ENCODE measurements at places on chromosomes 5 and 9. TPM values are rescaled to one million over a fixed set of nuclear protein-coding genes. Genes with fewer than 3 reads are reported as not detected.

FAM221B gene
- not detected for total RNA-seq

IL3 gene
- total RNA-seq = not detected

GRCh38 chr9:38431116-38431515 lies 6.9 kb upstream of the IGFBPL1 start:
- H3K27ac ChIP-seq = no peak overlapping the region
- H3K36me3 ChIP-seq = no peaks in the 10 kb centered on the region
- no peaks in the 10 kb centered on the region for H3K4me1 ChIP-seq

- no peak for DNase-seq
- no peaks in the 10 kb centered on the region for H3K4me1 ChIP-seq
- no peaks in the 10 kb centered on the region for H3K36me3 ChIP-seq
- no peak overlapping the region for H3K27ac ChIP-seq
These were observed 8.9 kb downstream of the LARS1 start for GRCh38 chr5:146173597-146173996.

- H3K4me3 ChIP-seq = no peak overlapping the region
- no peaks in the 10 kb centered on the region for H3K27me3 ChIP-seq
- H3K36me3 ChIP-seq = no peaks in the 10 kb centered on the region
These were observed 356.2 kb downstream of the SEMA5A start for GRCh38 chr5:9189681-9190080.

- H3K27ac ChIP-seq = no peak overlapping the region
- DNase-seq = peak; percentile 81
These were observed 49.7 kb upstream of the NKD2 start for GRCh38 chr5:958701-959571.

DNA sequence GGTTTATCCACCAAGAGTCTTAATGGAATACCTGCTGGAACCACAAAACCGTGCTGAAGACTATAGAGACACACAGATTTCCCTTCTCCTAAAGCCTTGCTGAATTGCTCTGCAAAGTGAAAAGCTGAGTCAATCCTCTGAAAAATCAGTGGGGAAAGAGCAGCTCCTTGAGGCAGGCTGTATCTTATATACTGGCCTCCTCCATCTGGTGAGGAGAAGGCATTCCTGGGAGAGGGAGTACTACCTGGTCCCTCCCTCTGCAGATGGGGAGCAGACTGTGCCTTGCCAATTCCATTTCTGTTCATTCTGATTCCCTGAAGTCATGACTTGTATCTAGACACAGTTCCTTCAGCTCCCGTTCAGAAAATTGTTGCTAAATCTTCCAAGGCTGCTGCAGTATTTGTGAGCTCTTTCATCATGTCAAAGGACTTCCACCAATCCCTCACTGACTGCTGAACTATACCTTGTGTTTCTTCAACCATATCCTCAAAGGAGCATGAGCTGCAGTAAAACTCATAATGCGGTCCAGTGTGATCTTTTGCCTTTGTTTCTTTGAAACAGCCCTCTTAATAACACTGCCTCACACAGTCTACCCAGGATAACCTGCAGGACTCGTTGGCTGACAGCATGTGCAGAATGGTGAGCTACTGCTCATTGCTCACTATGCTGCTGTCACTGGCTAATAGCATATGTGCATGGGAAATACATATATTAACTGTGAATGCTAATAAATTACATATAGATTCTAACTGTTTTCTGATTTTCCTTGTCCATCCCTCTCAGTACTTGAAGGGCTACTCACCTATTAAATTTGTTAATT lies 84.5 kb downstream of the FOXD1 start:
- H3K4me3 ChIP-seq = no peak overlapping the region
- H3K27ac ChIP-seq = no peak overlapping the region
- no peaks in the 10 kb centered on the region for H3K27me3 ChIP-seq
- DNase-seq = no peak

DNA sequence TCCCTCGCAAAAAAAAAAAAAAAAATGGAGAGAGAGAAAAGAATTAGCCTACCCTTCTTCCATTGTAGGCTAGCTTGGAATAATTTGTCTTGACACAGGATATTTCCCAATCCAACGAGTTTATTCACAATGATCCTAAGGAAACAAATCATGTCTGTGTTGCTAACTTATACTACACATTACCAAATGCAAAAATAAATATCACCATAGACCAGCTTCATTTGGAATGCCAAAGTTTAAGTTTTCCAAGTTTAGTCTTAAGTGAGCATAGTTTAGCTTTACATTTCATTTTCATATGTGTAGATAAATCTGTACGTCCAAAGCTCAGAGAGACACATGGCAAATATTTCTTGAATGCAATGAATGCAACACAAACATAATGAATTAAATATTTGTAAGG lies 1106.2 kb upstream of the DMAC1 start:
- no peak overlapping the region for H3K4me3 ChIP-seq
- H3K27ac ChIP-seq = no peak overlapping the region
- no peaks in the 10 kb centered on the region for H3K36me3 ChIP-seq

DNA sequence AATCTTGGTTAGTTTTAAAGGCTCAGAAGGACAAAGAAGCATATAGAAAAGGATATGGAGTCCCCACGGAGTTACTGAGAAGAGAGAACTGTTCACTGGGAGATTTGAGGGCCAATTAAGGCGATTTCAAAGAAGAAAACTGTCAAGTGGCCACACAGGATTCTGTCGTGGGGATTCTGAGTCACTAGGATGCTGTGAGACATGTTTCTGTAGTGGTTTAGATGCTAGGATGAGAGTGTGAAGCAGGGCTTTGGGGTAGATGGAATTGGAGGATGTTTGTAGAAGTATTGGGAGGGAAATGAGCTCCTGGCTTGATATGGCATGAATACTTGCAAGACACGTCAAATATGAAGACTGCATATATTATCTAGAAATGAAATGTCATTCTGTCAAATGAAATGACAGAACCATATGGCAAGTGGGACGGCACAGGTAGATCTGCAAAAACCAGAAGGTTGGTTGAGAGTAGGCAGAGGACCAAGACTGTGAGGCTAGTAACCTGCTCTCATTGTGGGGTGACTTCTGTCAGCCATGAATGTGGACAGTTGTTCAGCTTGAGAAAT lies 136.3 kb upstream of the SPRY4 start:
- no peaks in the 10 kb centered on the region for H3K36me3 ChIP-seq
- H3K4me1 ChIP-seq = no peaks in the 10 kb centered on the region
- H3K27ac ChIP-seq = no peak overlapping the region
- no peaks in the 10 kb centered on the region for H3K27me3 ChIP-seq

DNA sequence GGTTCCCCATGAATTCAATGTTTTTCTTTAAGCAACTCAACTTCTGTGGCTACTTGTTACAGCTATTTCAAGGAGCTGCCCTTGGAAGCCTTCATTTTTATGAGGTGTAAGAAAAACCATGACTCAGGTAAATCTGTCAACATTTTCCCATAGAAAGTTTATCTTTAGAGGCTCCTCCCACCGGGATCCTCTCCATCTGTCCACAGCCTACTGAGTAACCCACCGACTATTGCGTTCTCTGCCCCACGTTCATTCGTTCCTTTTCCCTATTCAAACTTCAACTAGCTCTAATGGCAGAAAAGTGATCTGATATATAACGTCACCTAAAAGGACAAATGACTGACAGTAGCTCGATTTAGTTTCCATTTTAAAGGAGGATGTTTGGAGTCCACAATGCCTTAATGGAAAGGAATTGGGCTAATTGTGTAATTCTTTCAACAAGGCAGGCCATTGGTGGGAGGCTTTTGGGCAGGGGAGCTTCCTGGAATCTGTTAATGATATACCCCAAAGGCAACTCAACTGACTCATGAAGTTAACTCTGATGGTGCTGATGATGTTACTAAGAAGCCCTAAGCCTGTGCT lies 29.3 kb upstream of the NR3C1 start:
- DNase-seq = no peak
- no peak overlapping the region for H3K27ac ChIP-seq
- H3K27me3 ChIP-seq = no peaks in the 10 kb centered on the region
- no peak overlapping the region for H3K4me3 ChIP-seq
- H3K36me3 ChIP-seq = no peaks in the 10 kb centered on the region

GDNF gene
- 0.98 TPM for total RNA-seq

PCDHGB7 gene
- 14.2 TPM for total RNA-seq

DNA sequence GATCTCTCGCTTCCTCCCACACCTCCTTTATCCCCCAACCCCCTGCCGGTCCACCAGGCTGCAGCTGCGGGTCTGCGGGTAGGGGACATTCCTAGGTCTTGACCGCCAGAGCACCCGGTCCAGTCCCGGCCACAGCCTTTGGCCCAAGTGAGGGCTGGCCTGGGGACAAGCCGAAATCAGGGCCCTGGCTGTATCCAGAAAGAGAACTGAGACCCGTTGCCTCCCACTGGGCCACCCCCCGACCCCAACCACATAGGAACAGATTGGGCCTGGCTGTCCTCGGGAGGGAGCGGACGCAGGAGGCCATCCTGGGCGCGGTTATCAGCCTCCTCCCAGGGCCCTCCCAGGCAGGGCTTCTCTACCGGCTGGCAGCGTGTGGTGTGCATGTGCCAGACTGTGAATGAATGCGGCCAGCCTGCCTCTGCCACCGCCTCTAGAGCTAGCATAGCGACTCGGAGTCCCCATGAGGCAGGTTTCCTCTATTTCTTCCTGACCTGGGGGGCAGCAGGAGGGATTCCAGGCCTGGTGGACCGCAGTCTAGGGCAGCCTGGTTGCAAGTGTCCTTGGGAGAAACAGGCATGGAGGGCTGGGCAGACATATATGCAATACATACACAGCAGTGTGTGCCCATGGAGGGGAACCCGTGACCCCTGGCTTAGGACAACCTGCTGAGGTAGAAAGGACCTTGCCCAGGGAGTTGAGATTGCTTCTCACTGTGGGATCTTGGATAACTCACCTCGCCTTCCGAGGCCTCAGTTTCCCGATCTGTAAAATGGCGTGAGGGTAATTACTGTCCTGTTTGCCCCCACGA lies 1.2 kb downstream of the N4BP3 start:
- H3K27me3 ChIP-seq = no peaks in the 10 kb centered on the region
- peaks cover 30% of the 10 kb centered on the region for H3K4me1 ChIP-seq
- no peak for DNase-seq
- no peak overlapping the region for H3K27ac ChIP-seq
- H3K4me3 ChIP-seq = peak overlapping the region; percentile 56

ARL14EPL gene
- not detected for total RNA-seq

GRXCR2 gene
- total RNA-seq = not detected

- no peak overlapping the region for H3K4me3 ChIP-seq
- H3K27me3 ChIP-seq = no peaks in the 10 kb centered on the region
- no peak overlapping the region for H3K27ac ChIP-seq
- DNase-seq = no peak
- no peaks in the 10 kb centered on the region for H3K36me3 ChIP-seq
These were observed 46.4 kb upstream of the SEMA4D start for GRCh38 chr9:89544279-89544661.

DNA sequence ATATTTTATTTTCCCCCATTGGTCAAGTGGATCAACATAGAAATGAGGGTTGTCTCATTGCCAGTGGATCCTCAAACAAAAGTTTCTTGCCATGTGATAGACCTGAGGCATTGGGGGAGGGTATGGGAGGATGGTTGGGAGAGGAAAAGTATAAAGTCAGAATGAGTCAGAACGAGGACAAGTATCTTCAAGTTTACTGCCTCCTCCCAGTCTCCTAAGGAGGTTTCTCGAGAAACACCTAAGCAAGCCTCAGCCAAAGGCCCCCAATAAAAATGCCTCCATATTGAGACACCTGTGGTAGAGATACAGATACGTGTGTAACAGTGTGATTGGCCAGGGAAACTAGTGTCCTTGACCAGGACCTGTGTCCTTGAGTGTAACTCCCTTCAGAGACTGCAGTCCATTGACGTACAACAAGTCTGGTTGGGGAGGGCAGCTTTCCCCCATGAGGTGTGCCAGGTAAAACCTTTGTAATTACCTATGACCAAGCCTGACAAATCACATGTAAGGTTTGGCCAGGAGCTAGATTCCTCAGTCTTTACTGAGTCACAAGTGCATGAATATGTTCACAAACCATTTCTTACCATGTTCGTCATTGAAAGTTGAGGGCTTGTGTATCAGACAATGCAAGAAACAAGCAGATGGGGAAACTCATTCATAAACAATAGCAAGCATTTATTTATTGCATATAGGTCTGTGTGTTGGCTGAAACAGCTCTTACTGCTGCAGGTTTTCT lies 198.6 kb upstream of the SH3GL2 start:
- DNase-seq = no peak
- no peak overlapping the region for H3K27ac ChIP-seq
- no peaks in the 10 kb centered on the region for H3K27me3 ChIP-seq
- H3K4me1 ChIP-seq = no peaks in the 10 kb centered on the region

DNA sequence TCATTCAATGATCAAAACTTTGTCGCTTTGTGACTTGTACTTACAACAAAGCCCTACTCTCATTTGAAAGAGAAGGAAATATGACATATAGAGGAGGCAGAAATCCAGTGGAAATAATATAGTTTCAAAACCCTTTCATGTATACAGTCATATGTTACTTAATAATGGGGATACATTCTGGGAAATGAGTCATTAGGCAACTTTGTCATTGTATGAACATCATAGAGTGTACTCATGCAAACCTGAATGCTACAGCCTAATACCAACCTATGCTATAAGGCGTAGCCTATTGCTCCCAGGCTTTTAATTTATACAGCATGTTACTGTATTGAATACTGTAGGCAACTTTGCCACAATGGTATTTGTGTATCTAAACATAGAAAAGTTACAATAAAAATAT lies 69.0 kb upstream of the SMC2 start:
- no peaks in the 10 kb centered on the region for H3K36me3 ChIP-seq
- H3K27ac ChIP-seq = no peak overlapping the region
- DNase-seq = no peak
- H3K4me3 ChIP-seq = no peak overlapping the region
- no peaks in the 10 kb centered on the region for H3K27me3 ChIP-seq

C5orf52 gene
- total RNA-seq = not detected

KCNMB1 gene
- 4.9 TPM for total RNA-seq

PCDHB6 gene
- not detected for total RNA-seq

DNA sequence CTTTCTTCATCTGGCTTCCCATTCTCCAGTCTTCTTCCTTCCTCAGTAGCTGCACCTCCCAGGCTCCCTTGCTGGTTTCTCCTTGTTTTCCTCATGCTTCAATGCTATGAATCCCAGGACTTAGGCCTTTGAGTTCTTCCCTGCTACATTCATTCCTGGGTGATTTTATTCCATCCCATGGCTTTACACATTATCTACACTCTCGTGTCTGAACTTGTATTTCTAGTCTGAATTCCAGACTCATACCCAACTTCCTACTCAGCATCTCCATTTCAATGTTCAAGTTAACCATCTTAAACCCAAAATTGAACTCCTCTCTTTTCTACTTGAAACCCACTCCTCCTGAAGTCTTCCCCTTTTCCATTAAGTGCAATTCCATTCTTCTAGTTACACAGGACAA lies 20.0 kb downstream of the SLC24A2 start:
- H3K4me1 ChIP-seq = no peaks in the 10 kb centered on the region
- no peaks in the 10 kb centered on the region for H3K27me3 ChIP-seq
- H3K4me3 ChIP-seq = no peak overlapping the region
- H3K36me3 ChIP-seq = no peaks in the 10 kb centered on the region
- DNase-seq = no peak

OMD gene
- total RNA-seq = 10.3 TPM

CBY3 gene
- not detected for total RNA-seq

Measured in vagina (tissue), 2 donors.